Foreskin keratinocyte (primary cell): ENCODE measurements at places on chromosomes 7 and 10. TPM values are rescaled to one million over a fixed set of nuclear protein-coding genes. Genes with fewer than 3 reads are reported as not detected.
A peak's percentile ranks its signal among the peaks of the same experiment; 100 is the strongest.

GRCh38 chr10:99532687-99533495 is at the start of gene NKX2-3:
Gene NKX2-3 (plus strand): TSS chr10:99532942. CDS start chr10:99533132, 190 bp downstream.
- no peak for DNase-seq

GRCh38 chr7:51980812-51981211 is 664.2 kb upstream of the COBL start:
- no peak for DNase-seq

DNA sequence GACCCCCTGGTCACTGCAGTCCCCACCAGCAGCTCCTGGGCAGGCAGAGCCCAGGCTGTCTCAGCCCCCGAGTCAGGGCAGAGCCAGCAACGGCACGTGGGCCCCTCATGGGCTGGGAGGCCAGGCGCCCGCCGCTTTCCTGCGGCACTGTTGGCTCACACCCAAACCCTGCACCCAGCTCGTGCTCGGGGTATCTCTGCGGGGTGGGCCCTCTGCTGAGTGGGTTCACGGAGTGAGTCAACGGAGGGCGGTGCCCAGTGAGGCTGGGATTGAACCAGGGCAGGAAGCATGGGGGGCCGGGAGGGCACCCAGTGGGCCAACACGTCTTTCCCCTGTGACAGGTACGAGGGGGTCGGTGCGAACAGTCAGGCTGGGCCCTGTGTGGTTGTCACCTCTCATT is 28.9 kb downstream of the ADAP1 start:
- no peak for DNase-seq

- peak; percentile 74 for DNase-seq
Measured at GRCh38 chr7:131244259-131244852, 83.3 kb upstream of the MKLN1 start.

DNA sequence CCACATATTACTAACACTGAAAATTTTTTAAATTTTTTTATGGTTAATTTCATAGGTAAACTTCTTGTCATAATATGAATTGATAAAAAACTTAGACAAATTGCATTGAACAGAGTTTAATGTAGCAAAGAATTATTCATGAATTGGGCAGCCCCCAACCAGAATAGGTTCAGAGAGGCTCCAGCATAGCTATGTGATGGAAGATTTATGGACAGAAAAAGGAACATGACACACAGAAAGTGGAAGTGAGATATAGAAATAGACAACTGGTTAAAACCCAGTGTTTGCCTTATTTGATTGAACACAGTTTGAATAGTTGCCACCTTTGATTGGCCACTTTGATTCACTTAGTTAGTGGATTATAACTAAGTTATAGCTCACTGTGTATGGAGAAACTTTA is 87.2 kb downstream of the AHR start:
- no peak for DNase-seq

- DNase-seq, result no peak
Measured at GRCh38 chr10:85137253-85137652, 808.9 kb downstream of the CCSER2 start.

DNA sequence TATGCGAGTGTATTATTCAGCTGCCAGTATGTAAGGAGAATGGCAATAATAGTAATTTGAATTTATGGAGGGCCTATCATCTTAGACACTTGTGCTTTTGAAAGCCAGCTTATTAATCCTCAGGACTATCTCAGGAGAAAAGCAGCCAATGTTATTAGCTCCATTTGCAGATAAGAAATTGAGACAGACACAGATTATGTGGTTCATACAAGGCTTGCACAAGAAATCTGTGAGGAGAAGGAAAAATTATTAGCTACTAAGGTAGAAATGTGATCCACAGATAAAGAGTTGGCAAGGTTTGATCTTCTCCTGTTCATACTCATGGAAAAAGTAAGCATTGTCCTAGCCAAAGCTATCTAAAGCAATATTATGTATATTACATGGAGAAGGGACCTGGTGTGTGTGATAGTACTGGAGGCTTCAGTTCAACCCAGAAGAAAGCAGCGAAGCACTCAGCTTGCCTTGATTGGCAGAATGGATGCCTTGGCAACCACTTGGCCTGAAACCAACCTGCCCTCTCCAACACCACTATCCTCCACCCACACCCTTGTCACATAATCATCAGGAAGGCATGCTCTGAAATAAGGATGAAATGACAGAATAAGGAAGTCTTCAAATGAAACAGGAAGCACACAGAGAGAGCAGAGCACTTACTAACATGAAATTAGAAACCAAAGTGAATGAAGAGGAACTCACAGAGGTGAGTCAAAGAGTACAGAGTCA is 18.0 kb downstream of the MACC1 start:
- peak; percentile 94 for DNase-seq

DENND2A gene
- 1.1 and 3.0 TPM in 2 replicates for total RNA-seq
